Fibroblast of skin of back (primary cell): ENCODE measurements at places on chromosomes 7 and 10.

GRCh38 chr10:61125560-61126170, 181.7 kb upstream of the RHOBTB1 start:
- no peak for DNase-seq

DNA sequence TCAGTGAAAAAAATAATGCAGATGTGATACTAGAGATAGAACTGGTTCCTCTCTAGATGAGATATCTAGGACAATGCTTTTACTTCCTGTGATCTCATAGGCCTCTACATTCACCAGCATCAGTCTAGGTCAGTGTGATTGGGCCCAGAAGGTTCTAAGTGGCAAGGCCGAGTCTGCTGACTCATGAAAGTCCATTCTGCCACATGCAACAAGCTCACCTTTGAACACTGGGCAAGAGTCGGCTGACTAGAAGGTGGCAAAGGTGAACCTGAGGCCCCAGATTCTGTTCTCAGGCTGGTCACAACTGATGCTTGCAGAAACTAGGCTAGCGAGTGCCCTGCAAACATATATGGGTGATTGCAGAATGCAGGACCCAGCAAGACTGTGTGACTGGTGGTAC, 105.7 kb upstream of the PLXNA4 start:
- no peak for DNase-seq

- no peak for DNase-seq
Measured at GRCh38 chr10:91571671-91572070, 61.2 kb downstream of the PPP1R3C start.

- DNase-seq, result no peak
Measured at GRCh38 chr10:75483188-75483587, 51.8 kb downstream of the LRMDA start.

DNA sequence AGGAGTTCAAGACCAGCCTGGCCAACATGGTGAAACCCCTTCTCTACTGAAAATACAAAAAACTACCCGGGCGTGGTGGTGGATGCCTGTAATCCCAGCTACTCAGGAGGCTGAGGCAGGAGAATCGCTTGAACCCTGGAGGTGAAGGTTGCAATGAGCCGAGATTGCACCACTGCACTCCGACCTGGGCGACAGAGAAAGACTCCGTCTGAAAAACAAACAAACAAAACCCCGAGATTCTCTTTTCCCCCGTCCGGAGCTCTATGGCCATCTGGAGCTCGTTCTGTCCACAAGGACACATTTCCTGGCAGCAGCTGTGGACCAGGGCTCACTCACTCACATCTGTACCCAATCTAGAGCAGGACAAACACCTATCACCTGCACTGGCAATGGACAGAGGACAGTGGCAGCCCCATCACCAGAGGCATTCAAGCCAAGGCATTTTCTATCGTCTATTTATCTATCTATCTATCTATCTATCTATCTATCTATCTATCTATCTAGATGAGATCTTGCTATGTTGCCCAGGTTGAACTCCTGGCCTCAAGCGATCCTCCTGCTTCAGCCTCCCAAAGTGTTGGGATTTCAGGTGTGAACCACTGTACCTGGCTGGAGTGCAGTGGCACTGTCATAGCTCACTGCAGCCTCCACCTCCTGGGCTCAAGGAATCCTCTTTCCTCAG, 167.1 kb upstream of the TNRC18 start:
- no peak for DNase-seq
